ENCODE measurements at places on chromosomes 2 and 18.
A peak's percentile ranks its signal among the peaks of the same experiment; 100 is the strongest.

DNA sequence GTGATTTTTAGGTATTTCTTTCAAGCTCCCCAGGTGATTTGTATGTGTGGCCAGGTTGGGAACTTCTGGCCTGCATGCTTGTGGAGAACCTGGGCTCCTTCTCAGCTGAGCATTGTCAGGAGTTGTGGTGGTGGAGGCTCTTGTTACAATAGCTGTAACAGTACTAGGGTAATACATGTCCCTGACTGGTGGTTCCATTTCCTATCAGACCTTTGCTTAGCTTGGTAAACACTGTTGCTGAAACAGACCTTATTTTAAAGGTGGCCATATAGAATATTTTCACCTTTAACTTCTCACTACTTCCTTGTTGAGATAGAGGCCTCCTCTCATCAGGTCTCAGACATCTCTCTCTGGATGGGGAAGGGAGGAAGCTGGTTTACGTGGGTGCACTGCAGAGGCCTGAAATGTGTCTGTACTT, 79.2 kb downstream of the SETBP1 start:
- no peak for DNase-seq

- DNase-seq, result no peak
These were observed 43.9 kb downstream of the KDM3A start for GRCh38 chr2:86485103-86485502.

GRCh38 chr2:61537277-61537949, 743 bp downstream of the XPO1 start:
- no peak for DNase-seq

DNA sequence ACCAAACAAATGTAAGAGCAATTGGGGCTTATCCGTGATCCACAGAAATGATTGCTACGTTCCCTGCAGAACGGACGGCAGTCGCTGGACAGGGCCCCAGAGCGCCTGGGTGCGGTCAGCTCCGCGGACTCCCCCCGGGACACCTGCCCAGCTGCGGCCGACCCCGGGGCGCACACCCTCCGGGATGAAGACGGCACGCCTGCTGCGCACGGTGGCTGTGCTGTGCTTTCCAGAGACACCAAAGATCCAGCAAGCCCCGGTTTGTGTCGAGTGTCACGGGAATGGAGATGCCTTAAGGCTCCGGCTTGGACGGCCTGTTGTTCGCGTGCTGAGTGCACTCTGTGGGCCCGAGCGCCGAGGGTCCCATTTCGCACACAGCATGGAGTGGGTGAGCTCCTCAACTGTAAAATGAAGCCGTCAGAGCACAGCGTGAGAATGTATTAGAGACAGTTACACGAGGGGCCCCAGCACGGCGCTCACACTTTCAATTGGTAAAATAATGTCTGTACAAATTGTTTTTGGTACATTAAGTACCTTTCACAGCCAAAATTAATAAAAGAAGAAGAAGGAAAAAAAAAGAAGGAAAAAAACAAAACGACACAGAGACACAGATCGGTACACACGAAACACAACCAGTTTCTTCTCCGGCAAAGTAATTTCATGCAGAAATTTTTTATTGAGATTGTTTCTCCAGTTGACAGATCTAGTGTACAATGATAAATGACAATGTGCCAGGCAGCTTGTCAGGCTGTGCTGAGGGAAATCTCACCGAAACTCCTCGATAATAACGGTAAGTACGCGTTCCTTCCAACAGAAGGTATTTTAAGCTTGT, 615.8 kb upstream of the SALL3 start:
- DNase-seq, result no peak

- no peak for DNase-seq
These were observed 278.4 kb downstream of the PRKCE start for GRCh38 chr2:45929674-45930395.

- no peak for DNase-seq
These were observed 1.5 kb downstream of the CTDSP1 start for GRCh38 chr2:218400930-218401881.

- DNase-seq, result peak; percentile 54
These were observed 79.4 kb upstream of the ZNF532 start for GRCh38 chr18:58785171-58785805.

- DNase-seq, result no peak
These were observed 99.9 kb downstream of the ASXL3 start for GRCh38 chr18:33677891-33678290.

GRCh38 chr2:70904371-70905216, 31.1 kb upstream of the ATP6V1B1 start:
- no peak for DNase-seq

DNA sequence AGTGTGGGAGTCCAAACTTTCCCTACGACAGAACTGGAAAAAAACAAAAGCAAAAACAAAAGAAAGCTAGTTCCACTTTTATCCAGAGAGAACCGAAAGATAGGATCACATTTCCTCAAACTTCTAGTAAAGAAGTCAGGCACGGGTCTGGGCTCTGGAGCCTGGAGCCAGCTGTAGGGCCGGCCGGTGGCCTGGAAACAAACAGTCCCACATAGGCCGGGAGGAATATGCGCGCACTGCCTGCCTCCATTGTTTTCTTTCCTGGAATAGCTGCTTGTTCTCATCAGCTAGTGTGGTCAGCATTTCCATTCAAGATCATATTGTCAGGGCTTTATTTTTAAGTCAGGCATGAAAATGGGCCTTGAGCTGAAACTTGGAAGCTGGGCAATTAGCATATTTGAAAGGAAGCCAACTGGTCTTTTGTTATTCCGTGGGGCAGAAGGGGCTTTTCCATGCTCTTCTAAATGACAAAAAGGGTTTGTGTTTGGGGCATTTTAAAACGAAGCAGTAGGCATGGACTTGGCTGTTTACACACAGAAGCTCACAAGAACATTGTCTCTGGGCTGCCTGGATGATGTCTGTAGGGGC, 58.7 kb upstream of the RFX8 start:
- DNase-seq, result no peak

- no peak for DNase-seq
These were observed 50.4 kb downstream of the MFSD6 start for GRCh38 chr2:190458352-190459107.

- DNase-seq, result no peak
These were observed 56.5 kb upstream of the ACSL3 start for GRCh38 chr2:222804351-222804750.

DNA sequence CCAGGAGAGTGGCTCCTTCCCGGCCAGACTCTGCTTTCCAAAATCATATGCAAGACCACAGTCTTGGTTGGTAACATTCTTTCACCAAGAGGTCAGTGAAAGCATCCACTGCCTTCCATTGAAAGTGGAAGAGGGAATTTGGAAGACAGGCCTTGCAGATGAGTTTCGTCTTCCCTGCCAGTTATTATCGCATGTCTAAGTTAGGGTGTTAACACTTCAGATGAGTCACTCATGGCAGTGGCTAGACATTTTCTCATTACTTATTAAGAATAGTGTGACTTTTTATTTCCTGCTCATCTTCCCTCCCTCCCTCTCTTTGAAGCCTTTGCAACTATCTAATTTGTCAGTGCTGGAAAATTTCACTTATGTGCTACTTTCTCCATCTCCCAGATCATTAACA, 102.9 kb upstream of the EPB41L3 start:
- DNase-seq, result no peak

Measured in ureter (tissue), 1 donor.